ENCODE measurements at places on chromosomes 5 and 9.

DNA sequence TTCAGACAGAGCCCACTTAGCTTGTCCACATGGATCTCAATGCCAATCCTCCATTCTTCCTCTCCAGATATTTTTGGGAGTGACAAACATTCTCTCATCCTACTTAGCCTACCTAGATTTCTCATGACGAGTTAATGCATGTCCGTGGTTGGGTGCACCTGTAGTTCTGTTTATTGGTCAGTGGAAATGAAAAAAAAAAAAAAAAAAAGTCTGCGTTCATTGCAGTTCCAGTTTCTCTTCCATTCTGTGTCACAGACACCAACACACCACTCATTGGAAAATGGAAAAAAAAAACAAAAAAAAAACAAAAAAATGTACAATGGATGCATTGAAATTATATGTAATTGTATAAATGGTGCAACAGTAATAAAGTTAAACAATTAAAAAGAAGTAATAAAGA, 59.0 kb downstream of the BASP1 start:
- DNase-seq, result no peak

DNA sequence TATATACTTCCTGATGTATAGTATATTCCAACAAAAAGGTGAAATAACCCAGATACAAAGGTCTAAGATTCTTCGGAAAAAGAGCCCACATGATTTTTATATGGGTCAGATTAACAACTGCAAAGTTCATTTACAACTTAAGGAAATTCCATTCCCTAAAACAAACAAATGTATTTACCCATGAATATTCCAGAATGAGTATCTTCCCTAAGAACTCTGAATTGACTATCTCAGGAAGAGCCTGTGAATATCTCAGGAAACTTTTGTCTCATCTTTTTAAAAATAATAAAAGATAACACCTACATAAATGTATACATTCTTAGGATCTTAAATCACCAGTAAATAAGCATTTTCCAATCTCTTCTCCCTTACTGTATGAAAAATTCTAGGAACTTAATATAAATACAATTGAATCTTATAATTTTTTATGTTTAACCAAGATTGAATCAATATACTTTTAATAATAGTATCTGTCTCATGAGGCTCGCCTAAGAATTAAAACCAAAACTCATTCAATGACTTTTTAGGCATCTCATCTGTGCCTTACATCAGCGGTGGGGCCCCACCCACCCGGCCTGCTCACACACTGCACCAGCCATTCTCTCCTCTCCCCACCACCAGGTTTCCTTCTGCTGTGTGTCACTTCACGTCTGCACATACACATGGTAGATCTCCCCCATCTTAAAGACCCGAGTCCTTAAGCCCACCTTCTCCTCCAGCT, 78.1 kb downstream of the RAPGEF1 start:
- no peak for DNase-seq

GRCh38 chr5:82426464-82427154, 148.5 kb upstream of the RPS23 start:
- DNase-seq, result no peak

DNA sequence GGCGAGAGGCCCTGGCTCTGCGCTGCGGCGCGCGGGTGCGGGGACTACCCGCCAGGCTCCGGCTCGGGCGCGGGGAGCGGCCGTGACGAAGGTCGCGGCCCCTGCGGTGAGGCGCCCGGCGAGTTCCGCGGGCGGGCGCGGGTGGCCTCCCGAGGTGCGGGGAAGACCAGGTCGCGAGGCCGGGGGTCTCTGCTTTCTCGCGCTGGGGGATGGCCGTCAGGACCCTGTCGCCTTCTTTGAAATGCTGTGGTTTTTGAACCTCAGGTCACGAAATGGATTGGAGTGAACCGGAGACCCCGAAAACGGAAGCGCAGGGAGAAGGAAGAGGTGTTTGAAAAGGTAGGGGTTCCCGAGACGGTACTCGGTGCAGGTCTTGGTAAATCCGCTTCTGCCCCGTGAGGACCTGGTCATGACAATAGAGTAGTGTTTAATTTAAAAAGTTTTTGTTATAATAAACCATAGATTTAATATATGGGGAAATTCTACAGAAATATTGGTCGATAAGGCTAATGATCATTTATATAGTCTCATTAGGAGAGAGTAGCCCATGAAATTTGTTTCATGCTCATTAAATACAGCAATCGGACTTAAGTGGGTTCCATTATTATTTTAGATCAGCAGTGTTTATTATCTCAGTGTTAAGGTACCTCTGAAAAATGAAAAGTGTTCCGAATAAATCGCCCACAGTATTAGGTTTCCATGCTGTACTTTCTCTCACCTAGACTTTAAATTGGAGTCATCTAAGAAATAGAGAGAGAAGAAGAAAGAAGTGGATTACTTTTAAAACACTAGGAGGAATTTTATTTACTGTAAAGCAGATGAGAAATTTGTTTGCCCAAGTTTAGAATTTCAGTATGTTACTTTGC, 279.0 kb downstream of the AOPEP start:
- no peak for DNase-seq

- DNase-seq, result no peak
These were observed 11.9 kb downstream of the ERBIN start for GRCh38 chr5:65938256-65938655.

DNA sequence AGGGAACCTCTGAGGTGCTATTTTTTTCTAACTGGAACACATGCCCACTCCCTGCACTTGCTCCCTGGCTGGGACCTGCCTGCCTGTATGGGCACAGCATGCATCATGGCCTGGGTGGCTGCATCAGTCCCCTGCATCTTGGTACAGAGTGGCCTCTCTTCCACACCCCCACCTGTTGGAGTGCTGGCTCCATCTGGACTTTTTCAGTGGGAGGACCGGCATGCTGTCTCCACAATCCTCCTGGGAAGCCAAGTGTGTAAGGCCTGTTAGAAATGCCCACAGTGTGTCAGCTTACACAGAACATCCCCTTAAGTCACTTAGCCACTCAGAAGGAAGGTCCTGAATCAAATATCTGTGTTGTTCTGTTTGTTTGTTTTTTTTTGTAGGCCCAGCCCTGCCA, 102.9 kb downstream of the MARCHF3 start:
- DNase-seq, result no peak

GRCh38 chr5:178688551-178688950, 41.9 kb downstream of the ZNF354A start:
- DNase-seq, result no peak

- DNase-seq, result peak; percentile 95
These were observed 9.9 kb upstream of the SPARC start for GRCh38 chr5:151696470-151697061.

DNA sequence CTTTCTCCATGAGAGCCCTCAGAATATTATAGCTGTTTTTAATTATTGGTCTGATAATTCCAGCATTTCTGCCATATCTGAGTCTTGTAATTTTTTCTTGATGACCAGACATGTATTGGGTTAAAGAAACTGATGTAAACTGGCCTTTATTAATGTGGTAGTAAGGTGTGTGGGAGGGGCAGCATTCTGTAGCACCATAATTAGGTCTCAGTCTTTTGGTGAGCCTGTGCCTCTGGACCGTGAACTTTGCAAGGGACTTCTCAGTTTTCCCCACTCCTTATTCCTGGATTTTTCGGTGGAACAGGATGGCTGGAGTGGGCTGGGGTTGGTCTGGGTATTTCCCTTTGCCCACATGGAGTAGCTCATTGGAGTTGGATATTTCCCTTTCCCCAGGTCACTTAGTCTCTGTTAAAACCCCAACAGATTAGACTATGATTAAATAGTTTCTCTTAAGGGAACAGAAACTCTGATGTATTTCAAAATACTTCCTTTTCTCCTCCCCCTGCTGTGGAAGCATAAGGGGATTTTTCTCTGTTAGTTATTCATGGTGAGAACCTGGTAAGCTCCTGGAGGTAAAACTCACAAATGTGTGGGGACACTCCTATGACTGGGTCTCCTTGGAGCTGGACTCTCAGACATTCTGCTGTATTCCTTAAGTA, 52.4 kb downstream of the FSD1L start:
- no peak for DNase-seq

GRCh38 chr5:166045961-166046360, 2245.5 kb upstream of the WWC1 start:
- peak; percentile 13 for DNase-seq

DNA sequence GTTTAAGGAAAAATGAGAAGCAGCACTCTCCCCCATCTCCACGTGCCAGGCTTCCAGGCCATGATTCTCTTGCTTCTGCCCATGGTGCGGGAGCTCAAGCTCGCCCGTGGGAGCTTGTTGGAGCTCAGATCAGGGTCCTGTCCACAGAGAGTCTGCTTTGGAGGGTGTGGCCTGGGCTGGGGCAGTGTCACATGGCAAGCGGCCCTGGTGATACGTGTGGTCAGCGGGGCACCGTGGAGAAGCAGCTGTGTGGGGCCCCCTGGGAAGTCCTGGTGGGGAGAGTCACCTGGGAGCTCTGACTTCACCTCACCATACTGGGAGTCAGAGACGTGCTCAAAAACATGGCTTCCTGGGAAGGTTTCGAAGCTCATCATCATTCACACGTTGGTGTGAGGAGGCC, 275.3 kb downstream of the GADD45G start:
- DNase-seq, result no peak

DNA sequence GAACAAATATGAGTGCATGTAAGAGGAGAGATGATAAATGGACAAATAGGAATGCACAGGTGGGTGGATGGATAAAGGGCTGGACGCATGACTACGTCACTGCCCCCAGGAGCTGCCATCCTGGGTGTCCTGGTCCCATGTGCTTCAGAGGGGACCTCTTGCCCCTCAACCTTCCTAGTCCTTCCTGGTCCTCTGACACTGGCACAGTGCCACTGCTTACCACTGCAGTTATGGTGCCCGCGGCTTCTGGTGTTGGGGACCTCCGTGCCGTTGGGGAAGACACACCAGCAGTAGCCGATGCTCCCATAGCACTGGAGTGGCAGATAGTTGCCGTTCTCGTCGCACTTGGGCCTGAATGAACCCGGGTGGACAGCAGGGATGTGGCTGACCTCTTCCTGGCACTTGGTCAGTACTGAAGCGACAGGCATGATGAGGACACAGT, 9.8 kb downstream of the CD74 start:
- no peak for DNase-seq

DNA sequence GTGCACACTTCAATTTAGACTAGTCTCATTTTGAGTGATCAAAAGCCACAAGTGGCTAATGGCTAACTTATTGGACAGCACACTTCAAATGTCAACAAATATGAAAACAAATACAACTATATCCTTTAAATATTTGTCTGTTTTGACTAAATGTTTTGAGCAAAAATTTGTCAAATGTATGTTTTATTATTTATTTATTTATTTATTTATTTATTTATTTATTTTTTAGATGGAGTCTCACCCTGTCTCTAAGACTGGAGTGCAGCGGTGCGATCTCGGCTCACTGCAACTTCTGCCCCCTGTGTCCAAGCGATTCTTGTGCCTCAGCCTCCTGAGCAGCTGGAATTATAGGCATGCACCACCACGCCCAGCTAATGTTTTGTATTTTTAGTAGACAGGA, 1392.1 kb upstream of the WWC1 start:
- DNase-seq, result no peak
